ENCODE measurements at places on chromosomes 1 and 21.

- no peak for DNase-seq
Observed at GRCh38 chr21:29228306-29228705, 70.4 kb upstream of the BACH1 start.

DNA sequence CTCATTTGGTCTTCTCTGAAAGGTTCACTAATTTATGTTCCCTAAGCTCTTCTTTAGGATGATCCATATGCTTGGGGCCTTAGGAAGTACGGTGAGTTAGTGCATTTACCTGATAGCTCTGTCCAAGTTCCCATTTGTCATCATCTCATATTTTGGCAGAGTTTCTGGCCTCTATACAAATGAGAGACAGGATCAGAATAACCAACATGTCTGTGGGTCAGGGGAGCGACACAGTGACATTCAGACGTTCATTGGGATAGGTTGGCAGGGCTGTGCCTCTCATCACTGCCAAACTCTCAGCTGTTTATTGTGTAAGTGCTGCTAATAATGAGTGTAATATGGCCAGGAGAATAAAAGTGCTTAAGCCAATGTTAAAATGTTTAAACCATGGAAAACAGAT, 561.1 kb upstream of the ZRANB2 start:
- DNase-seq, result no peak

DNA sequence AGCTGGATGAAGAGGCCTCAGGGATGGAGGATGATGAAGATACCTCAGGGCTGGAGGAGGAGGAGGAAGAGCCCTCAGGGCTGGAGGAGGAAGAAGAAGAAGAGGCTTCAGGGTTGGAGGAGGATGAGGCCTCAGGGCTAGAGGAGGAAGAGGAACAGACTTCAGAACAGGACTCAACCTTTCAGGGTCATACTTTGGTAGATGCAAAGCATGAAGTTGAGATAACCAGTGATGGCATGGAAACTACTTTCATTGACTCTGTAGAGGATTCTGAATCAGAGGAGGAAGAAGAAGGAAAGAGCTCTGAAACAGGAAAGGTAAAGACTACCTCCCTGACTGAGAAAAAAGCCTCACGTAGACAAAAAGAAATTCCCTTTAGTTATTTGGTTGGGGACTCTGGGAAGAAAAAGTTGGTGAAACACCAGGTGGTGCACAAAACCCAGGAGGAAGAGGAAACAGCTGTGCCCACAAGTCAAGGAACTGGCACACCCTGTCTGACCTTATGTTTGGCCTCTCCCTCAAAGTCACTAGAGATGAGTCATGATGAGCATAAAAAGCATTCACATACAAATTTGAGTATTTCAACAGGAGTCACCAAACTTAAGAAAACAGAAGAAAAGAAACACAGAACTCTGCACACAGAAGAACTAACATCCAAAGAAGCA, 15.4 kb downstream of the L1TD1 start:
- no peak for DNase-seq

DNA sequence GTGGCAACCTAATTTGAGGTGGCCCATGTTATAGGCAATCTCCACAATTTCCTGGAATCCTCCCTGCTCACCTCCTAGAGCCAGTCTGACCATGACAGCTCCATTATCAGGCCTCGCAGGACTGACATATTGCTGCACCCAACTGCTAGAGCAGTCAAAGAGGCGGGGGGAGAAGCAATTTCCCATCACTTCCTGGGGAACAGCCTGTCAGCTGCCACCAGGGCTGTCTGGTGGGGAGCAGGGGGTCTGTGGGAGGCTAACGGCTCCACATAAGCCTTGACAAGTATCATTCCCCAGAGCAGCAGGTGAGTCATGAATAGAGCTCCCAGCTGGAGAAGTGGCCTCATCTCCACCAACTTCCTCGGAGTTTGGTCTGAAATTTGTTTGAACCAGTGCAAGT, 322.9 kb downstream of the MATN1 start:
- DNase-seq, result no peak

GRCh38 chr1:172627702-172628101, 31.2 kb upstream of the FASLG start:
- no peak for DNase-seq

GRCh38 chr1:174021591-174022079, 522 bp downstream of the RC3H1 start:
- DNase-seq, result no peak

GRCh38 chr1:40838980-40839942, 22.9 kb downstream of the CITED4 start:
- DNase-seq, result no peak

- no peak for DNase-seq
Observed at GRCh38 chr1:226529891-226530290, 18.7 kb upstream of the STUM start.

Measured in stimulated activated CD8-positive, alpha-beta memory T cell treated with anti-CD3 and anti-CD28 coated beads, Interleukin-7, amount 100 ng/mL, for 4 hours (primary cell).